Posterior cingulate gyrus (tissue), 11 donors: ENCODE measurements at places on chromosomes 16 and 17.

- DNase-seq: no peak
These were observed 39.6 kb downstream of the PKD1 start for GRCh38 chr16:2095918-2096582.

DNA sequence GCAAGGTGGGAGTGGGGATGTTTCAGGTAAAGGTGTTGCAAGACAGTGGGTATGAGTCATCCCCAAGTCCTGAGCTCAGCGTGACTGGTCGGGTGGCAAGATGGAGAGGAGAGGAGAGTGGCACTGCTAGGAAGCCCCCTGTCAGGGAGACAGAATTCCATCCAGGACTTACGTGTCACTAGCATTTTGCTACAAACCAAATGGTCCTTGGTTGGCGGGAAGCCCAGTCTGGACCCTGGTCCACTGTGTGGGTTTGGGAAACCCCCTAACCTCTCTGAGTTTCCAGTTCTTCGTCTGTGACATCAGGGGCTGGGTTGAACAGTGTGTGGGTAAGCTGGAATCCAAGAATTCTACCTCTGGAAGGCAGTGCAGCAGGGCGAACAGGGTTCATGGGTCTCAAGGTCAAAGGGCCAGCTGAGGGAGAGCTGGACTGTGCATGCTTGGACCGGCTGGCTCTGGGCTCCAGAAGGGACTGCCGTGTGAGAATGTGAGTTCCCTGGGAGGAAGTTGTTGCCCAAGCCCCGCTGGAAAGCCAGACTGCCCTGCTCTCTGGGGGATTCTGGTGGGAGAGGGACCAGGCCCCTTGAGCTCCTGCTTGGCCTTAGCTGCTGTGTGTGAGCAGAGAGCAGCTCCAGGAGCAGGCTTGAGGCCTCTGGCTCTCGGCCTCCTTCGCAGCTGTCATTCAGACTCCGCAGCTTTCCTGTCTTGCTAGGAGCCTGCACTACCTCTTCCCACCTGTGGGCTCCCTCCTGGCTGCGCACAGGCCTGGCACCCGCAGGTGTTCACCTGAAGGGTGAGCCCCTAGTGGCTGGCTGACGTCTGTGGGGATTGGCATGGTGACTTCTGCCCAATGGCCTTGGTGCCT, 84.6 kb downstream of the NT5M start:
- no peak for DNase-seq

GRCh38 chr16:27321013-27321915, 7.5 kb downstream of the IL4R start:
- no peak for DNase-seq

DNA sequence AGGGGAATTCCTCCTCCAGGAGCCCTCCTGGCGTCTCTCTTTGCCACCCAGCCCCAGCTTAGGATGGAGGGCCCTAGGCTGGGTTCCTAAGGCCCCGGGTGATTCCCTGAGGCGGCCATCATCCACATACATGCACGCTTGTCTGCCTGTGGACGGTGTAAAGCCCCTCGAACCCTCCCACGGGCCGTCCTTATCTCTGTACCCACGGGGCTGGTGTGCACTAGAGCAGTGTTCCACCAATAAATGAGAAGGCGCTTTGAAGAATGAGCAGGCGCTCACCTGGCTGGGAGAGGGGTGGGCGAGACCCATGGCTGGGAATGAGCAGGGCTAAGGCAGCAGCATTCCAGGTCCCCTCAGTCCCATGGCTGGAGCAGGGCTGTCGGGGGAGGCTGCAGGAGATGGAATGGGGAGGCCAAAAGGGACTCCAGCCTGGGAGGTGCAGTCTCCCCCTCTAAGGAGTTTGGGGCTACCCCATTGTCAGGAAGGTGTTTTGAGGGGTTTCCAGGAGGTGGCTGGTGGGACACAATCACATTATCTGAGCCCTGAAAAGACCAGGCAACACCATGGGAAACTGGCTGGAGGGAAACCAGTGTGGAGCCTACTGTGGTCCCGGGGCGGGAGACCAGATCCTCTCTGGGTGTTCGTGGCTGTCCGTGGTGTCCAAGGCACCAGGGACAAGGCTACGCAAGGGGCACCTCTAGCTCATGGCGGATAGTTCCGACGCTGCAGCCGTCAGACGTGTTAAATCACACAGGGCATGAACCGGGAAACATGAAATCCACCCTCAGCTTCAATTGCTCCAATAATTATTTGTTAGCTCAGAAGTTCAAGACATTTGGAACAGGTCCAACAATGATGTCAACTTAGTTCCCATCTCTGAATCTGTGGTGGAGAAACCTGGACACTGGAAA, 87.5 kb upstream of the DNAH17 start:
- DNase-seq: no peak

GRCh38 chr17:33112763-33113162, 121.1 kb downstream of the SPACA3 start:
- DNase-seq: no peak

GRCh38 chr17:82565551-82565950, 46.0 kb downstream of the FOXK2 start:
- no peak for DNase-seq

DNA sequence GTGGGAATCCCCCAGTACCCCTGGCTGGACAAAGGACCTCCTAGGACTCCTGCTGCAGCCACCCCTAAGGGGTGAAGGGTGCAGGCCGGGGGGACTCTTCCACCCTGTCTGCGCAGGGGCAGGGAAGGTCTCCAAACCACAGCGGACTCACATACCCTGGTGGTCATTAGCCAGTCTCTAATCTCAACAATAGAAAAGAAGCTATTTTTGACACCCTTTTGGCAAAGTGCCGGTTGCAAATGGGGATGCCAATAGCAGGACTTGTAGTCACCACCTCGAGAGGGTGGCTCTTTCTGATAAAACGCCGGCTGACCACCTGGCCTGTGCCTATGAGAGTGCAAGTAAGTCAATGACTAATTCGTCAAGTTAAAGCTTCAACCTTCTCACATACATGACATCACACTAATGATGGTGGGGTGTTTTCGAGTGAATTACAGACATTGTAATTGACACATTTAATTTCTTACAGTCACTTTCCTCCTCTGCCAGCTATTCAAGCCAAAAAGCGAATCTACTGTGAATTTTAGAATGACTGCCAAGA, 23.1 kb upstream of the DNAH17 start:
- no peak for DNase-seq

GRCh38 chr16:69005641-69006355, 99.7 kb upstream of the HAS3 start:
- no peak for DNase-seq

GRCh38 chr16:80587071-80587470, 46.3 kb downstream of the DYNLRB2 start:
- DNase-seq: no peak

GRCh38 chr17:77546772-77547241, 406.0 kb downstream of the SEC14L1 start:
- DNase-seq: no peak

DNA sequence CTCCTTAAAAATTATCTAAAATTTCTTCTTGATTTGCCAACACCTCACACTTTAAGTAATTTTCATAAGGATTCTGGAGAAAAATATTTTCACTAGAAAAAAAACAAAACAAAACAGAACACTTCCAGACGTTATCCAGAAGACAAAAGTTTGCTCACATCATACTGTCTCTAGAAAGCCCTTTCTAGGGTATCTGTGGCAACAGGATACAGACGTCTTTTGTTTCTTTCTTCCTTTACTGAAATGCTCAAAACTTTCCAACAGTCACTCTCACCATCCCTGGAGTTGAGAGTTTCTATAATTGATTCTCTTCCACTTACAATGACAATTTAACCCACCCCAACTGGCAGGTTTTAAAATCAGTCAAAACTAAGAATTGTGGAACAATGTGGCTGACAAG, 2.6 kb downstream of the ZC3H7A start:
- no peak for DNase-seq

- no peak for DNase-seq
These were observed 137.5 kb downstream of the SDK2 start for GRCh38 chr17:73506470-73507435.

- DNase-seq: no peak
These were observed 51.7 kb downstream of the ZFPM1 start for GRCh38 chr16:88504489-88505404.

DNA sequence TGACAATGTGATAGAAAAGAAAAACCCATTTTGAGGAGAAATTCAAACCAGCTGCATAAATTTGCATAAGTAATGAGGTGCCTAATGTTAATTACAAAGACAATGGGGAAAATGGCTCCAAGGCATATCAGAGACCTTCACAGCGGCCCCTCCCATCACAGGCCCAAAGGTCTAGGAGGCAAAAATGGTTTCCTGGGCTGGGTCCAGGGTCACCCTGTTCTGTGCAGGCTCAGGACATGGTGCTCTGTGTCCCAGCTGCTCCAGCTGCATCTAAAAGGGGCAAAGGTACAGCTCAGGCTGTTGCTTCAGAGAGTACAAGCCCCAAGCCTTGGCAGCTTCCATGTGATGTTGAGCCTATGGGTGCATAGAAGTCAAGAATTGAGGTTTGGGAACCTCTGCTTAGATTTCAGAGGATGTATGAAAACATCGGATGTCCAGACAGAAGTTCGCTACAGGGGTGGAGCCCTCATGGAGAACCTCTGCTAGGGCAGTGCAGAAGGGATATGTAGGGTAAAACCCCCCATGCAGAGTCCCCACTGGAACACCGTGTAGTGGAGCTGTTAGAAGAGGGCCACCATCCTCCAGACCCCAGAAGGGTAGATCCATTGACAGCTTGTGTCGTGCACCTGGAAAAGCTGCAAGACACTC, 40.6 kb downstream of the IKZF3 start:
- no peak for DNase-seq

DNA sequence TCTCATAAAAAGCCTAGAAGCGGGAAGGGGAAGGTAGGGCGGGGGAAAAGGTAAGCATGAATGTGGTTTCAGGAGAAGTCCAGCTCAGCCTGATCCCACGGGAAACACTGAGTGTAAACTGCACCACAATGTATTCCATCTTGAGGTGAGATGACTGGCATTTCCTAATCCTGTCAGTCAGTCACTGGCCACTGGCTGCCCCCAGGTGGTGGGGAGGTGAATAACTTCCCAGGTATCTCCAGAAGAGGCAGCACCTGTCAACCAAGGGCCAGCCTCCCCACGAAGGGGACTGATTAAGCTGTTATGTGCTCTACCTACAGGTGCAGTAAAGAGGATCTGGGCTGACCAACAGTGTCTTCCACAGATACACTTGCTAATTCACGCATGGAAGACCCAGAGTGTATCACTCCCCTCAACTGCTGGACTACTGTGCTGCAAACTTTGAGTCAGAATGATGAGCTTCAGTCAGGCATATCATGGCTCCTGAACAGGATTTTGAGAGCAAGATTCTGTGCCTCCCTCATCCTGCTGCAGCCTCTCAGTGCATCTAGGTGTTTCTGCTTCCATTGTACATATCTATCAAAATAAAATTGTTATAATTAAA, 108.5 kb upstream of the CCL2 start:
- peak; percentile 53 for DNase-seq

- DNase-seq: no peak
These were observed 172.9 kb downstream of the AATF start for GRCh38 chr17:37121616-37122015.

- peak; percentile 41 for DNase-seq
These were observed 6.8 kb downstream of the FHOD1 start for GRCh38 chr16:67240506-67240905.

GRCh38 chr16:72172105-72173034, at the start of gene PMFBP1:
Gene PMFBP1, minus strand, starts transcription at chr16:72172155. Its CDS starts 947 bp downstream, at chr16:72171208.
- no peak for DNase-seq

DNA sequence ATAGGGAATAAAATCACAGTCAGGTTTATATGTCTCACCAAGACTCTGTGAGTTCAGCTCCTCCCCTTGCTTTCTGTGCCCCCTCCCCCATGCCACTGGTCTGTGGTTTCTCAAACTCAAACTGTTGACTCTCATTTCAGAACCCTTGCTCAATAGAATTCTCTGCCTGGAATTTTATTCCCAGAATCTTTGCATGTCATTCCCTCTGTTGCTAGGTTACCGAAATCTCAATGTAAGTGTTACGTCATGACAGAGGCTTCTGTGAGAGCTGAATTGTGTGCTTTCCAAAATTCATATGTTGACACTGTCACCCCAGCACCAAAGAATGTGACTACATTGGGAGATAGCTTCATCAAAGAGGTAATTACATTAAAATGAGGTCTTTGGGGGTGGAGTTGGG, 1938.8 kb downstream of the TP53TG3F start:
- no peak for DNase-seq

- peak; percentile 97 for DNase-seq
These were observed 34.9 kb downstream of the NDEL1 start for GRCh38 chr17:8470447-8471047.

GRCh38 chr16:10408824-10409381, 23.0 kb downstream of the ATF7IP2 start:
- DNase-seq: no peak

DNA sequence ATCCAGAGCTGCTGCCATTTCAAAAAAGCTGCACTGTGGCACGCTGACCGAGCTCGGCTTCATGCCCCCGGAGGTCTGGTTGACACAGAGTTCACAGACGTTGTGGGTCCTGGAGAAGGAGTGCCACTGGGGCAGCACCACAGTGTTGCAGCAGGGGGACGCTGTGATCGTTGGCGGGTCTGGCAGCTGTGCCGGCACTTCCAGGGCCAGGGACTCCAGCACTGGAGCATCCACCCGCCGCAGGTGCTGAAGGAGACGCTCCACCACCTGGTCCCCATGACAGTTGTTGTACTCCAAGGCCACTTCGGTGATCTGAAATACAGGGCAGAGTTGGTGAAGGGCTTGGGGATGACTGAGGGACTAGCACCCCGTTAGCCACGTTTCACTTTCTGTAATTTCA, 23.5 kb downstream of the SNN start:
- no peak for DNase-seq

GRCh38 chr17:27049104-27049784, 244.7 kb upstream of the WSB1 start:
- DNase-seq: no peak

- DNase-seq: no peak
These were observed 1.1 kb upstream of the ADGRG1 start for GRCh38 chr16:57627184-57627871.

DNA sequence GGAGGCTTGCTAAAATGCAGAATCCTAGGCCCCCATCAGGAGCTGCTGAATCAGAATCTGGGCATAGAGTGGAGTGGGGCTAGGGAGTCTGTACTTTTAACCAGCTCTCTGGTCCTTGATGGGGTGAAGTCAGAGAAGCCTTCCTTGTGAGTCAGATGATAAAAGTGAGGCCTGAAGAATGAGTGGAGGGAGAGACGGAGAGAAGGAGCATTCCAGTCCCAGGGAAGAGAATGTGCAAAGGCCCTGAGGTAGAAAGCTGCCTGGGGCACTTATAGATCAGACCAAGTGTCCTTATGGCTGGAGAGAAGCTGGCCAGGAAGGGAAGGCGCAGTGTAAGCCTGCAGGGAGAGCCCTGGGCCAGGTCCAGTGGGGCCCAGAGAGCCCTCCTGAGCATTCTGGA, 235.1 kb upstream of the NLRP1 start:
- no peak for DNase-seq
